Posterior cingulate gyrus (tissue), 11 donors: ENCODE measurements at places on chromosomes 6 and 20.
A peak's percentile ranks its signal among the peaks of the same experiment; 100 is the strongest.

GRCh38 chr6:3887150-3887700 lies 38.1 kb downstream of the FAM50B start:
- DNase-seq = no peak

- no peak for DNase-seq
Observed at GRCh38 chr6:42368181-42368580, 83.5 kb downstream of the TRERF1 start.

DNA sequence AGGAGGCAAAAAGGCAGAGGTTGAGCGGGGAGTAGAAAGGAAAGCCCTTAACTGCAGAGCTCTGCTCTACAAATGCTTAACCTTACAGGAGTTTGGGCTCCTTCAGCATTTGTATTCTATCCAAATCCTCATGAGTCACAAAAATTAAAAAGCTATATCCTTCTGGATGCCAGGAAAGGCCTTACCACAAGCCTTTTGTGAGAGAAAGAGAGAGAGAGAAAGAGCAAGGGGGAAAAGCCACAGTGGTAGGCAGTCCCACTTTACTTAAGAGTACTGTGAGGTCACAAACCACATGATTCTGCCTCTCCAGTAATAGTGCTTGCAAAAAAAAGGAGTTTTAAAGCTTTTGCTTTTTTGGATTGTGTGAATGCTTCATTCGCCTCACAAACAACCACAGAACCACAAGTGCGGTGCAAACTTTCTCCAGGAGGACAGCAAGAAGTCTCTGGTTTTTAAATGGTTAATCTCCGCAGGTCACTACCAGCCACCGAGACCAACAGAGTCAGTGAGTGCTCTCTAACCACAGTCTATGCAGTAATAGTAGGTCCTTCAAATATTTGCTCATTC lies at the start of gene RUNX2:
TSS of gene RUNX2 (plus strand) at position 375 of the 567 bp plus-strand sequence. CDS start 397 bp downstream, outside the sequence.
- DNase-seq = no peak

- DNase-seq = no peak
Observed at GRCh38 chr6:72261554-72261953, 360.3 kb upstream of the KCNQ5 start.

DNA sequence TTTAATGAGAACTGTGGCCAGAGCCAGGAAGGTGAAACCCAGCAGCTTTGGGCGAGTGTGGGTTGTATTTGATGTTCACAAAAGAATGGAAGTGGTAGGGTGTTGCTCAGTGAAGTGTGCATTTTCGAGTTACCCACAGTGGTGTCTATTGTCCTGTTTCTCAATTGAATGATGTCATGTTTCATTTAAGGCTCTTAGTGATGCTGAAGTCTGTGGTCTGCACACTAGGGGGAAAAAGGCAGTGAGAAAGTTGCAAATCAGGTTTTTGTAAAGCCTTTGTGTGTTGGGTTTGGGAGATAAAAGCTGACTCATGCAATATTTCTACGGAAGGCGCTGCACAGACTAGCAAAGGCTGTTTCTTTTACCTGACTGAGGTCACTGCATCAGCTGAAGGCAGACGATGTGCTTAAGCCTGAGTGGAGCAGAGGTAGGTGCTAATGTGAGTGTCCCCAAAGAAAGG lies 121.1 kb downstream of the PLEKHG1 start:
- no peak for DNase-seq

GRCh38 chr6:20921578-20921977 lies 387.3 kb downstream of the CDKAL1 start:
- DNase-seq = no peak

DNA sequence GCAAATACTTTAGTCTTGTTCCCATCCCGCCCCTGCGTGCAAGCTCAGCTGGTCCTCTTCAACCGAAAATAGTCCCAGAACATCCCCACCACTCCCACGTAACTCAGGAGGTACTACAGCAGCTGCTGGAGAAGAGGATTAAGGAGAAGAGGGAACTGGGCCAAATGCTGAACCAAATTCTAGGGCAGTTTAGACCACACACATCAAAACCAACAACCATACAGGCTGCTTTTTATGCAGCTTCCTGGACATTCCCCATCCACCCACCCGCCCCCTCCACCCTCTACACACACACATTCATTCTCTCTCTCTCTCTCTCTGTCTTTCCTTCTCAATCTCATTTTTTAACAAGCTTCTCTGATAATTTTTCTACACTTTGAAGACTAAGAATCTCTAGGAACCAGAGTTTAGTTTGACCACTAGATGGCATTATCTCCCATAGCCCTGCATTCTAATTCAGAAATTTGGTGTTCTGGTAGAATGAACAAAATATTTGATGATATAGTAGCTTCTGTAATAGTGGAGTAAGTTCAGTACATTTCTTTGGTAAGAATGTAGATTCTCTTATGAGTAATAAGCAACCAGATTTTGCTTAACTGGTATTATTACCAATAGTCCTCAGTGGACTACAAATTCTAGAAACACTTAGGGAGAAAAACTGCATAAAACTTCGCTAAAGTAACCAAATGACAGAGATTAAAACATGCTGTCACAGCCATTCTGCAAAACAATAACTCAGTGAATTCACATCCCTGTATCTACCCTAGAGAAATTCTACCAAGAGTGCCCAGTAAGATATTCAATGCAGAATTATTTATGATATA lies 52.1 kb upstream of the BEND6 start:
- DNase-seq = peak; percentile 60

DNA sequence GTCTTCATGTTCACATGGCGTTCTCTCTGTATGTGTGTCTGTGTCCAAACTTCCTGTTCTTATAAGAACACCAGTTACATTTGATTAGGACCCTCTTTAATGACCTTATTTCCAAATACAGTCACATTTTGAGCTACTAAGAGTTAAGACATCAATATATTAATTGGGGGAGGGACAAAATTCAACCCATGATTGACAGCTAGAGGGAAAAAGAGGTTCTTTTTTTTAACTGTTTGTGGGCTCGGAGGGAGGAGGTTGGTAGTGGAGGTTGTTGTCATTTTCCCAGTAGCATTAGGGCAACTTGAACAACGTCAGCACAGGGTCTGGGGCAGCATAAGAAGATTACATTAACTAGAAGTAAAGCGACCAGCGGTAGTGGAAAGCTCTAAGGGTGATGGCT lies 2.3 kb upstream of the GMDS start:
- DNase-seq = no peak

- no peak for DNase-seq
Observed at GRCh38 chr20:13322198-13322597, 101.1 kb downstream of the ISM1 start.

DNA sequence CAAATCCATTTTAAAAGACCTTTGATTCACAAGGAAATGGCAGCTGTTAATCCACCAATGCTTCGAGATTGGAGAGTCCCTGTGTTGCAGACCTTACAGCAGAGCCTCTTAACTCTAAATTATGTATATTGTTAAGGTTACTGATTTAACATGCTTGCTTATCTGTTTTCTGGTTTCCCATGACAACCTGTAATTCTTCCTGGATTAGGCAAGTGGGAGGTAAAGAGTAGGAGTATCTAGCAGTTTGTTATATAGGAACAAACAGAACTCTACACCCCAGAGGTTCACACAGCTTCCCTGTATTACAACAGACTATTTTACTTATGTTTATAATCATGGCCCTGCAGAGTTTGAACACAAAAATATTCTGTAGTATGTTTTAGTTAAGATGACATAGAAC lies 39.5 kb downstream of the NKX2-4 start:
- no peak for DNase-seq

DNA sequence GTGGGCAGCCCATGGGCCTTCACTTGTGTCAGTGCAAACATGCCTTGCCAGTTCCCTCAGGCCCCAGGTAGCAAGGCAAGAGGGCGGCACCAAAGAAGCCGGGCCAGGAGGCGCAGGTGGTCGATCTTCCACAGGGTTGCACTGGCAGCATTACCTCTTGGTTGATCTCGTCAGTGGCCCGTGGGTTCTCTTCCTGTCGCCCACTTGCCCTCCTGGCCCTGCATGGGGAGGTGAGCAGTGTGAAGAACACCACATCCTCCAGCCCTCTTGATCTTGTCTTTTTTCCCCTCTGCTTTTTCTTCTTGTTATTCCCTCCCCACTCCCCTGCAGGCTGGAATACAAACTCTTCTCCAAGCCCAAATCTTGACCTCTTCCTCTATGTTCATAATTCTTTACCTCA lies 3.0 kb upstream of the CST11 start:
- no peak for DNase-seq

- no peak for DNase-seq
Observed at GRCh38 chr6:97064578-97064977, 140.1 kb downstream of the KLHL32 start.

DNA sequence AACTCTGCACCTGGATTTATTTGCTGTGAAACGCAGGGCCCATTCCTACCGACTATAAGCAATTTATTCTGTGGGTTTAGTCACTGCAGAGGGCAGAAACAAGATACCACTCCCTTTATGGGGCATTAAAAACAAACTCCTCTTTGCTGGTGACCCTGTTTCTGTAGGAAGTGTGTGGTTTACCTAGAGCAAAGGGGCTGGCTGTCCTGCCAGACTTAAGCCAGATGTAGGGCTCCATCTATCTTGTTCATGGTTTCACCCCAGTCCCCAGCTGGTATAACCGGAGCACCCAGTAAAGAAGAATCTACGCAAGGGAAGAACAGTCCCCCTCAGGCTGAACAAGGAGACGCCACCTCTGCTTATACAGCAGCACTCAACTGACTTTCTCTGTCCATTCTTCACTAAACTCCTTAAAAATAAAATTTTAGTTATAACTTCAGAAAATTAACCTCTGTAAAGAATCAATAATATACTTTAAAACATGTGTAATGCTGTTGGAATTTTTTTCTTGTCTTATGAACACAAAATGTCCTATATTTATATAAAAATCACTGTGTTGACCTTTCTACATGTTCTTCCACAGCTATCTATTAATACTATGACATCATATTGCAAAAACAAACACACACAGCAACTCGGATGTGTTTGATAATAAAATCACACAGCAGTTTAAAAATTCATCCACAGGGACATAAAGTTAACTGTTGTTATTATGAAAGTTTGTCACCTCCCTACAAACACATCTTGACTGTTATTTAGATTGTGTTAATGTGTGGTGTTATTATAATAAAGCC lies 126.1 kb upstream of the RPS6KA2 start:
- DNase-seq = no peak

DNA sequence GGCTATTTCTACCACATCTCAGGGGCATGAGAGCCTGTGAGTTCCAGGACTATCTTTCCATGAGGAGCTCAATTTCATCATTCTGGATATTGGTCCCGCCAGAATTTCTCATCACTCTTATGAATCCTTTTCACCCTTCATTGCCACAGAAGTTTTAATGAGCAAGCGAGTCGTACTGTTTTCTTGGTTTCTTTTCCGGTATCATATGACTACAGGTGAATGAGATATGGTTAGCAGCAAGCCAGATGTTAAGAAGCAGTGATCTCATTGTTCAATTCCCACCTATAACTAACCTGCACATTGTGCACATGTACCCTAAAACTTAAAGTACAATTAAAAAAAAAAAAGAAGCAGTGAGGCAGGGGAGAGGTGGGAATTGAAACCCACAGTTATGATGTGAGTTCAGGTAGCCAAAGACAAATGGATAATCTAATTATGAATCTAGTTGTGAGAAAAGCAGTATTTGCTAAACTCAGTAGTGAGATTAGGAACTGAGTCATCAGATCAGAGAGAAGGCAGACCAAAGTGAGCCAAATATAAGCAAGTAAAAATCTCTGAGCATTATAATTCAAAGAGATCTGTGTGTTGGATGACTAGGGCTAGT lies 78.0 kb upstream of the ELOVL5 start:
- no peak for DNase-seq

- no peak for DNase-seq
Observed at GRCh38 chr20:47724910-47725247, 60.4 kb downstream of the SULF2 start.

DNA sequence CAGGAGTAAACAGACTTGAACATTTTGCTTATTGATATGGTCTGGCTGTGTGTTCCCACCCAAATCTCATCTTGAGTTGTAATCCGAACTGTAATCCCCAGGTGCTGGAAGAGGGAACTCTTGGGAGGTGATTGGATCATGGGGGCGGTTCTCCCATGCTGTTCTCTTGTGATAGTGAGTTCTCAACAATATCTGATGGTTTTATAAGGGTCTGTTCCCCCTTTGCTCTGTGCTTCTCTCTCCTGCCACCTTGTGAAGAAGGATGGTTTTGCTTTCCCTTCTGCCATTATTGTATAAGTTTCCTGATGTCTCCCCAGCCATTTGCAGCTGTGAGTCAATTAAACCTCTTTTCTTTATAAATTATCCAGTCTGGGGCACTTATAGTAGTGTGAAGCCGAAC lies 40.0 kb downstream of the MYLIP start:
- no peak for DNase-seq

DNA sequence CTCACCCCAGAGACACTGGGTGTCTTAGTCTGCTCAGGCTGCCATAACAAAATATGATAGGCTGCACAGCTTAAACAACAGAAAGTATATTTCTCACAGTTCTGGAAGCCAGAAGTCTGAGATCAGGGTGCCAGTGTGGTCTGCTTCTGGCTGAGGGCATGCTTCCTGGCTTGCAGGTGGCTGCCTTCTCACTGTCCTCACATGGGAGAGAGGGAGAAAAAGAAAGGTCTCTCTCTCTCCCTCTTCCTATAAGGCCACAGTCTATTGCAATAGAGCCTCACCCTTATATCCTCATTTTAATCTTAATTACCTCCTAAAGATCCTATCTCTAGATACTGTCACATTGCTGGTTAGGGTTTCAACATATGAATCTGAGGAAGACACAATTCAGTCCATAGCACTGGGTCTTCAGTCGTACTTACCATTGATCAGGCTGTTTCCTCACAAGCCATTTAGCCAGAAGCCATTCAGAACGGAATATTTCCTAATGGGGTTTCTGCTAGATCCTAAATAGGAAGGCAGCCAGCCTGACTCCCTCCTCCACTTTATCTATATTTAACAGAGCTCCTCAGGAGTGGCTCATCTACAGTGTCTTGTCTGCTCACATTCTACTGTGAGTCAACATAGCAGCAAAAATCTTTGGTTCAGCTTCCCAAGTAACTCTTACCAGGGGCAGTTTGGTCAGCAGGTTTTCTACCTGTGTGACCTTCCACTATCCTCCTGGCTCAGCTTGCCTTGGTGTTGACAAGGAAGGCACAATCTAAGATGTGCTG lies 42.2 kb downstream of the CD164 start:
- no peak for DNase-seq

DNA sequence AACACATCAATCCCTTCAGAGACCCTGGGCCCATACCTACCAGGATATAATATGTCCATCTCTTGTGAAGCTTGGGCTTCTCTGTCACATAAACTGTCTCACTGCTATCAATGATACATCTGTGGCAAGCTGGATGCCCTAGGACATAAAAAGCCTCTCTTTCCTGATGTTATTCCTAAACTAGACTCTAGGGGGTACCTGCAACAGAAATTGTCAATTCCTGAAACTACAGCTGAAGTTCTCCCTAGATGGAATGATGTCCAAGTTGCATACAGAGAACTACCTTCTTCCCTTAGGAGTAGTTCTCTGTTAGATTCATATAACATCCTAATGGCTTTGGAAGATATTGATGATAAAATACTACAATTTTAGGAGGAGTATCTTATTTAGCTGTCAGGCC lies 35.8 kb downstream of the TBX18 start:
- DNase-seq = no peak
